ENCODE measurements at places on chromosomes 16 and 17.

DNA sequence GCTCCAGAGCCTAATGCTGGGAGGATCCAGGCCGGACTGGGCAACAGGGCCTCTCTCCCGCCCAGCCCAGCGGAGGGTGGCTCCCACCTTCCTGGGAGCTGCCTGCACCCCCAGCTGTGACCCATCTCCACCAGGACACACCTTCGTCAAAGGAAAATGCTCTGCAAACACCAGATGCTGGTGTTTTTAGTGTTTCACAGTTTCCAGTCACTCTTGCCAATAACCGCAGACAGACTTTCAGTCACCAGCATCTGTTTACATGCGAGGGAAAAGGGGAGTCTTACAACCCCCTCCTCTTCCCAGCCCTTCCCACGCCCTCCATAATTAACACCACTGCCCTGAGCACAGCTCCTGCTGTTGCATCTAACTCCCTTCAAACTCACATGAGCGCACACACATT is 25.3 kb downstream of the KLHDC4 start:
- peak; percentile 95 for DNase-seq

- no peak for DNase-seq
These were observed 13.0 kb downstream of the NHERF1 start for GRCh38 chr17:74761419-74761818.

DNA sequence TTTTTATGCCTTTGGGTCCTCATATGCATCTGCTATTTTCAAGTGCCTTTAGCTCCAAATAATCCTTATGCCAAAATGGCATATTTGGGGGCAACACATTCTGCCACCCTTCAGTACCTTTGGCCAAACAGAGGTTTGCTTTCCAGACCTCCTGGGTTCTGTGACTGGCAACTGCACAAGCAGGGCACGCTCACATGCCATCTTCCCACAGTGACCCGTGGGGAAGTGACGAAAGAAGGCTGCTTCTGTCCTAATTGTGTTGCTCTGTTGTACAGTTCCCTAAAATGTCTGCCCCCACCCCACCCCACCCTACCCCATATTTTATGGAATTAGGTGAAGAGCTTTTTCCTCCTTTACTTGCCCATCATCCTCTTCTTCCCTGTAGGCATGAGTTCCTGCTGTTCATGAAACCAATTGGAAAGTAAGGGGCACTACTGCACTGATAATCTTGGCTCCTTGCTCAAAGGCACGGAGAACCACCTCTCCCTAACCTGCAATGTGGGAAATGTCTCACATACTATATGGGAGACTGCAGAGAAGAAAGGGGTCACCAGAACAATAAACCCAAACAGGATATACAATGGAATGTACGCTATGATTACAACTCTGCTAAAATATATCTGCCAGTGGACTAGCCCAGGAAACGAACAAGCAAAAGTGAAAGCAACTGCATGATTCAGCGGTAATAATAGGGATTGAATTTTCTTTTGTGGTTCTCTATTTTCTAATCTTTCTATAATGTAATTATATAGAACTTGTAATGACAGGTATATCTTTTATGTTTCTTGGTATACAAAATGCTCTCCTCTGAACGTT is 3.3 kb upstream of the SLFN12L start:
- DNase-seq = no peak

- DNase-seq = no peak
These were observed 46.7 kb upstream of the MAP3K14 start for GRCh38 chr17:45363498-45363897.

GRCh38 chr17:2405247-2405926 is 4.5 kb upstream of the MNT start:
- no peak for DNase-seq

DNA sequence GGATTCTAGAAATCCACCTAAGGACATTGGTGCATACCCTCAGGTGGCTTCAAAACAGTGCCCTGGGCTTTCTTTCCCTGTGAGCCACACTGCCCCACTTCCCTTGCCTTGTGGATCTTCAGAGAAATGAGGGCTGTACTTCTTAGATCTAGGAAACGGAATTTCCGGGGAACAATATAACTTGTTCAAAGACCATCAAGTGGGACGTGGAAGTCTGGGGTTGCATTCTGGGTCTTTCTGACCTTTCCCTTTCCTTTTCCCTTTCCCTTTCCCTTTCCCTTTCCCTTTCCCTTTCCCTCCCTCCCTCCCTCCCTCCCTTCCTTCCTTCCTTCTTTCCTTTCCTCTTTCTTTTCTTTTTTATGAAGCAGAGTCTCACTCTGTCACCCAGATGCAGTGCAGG is 97.1 kb upstream of the SALL1 start:
- no peak for DNase-seq

GRCh38 chr17:10754109-10754508 is 24.3 kb upstream of the TMEM220 start:
- no peak for DNase-seq

- DNase-seq = no peak
These were observed 285.2 kb downstream of the SEC14L1 start for GRCh38 chr17:77425791-77426641.

- no peak for DNase-seq
These were observed 15.0 kb downstream of the ITGB4 start for GRCh38 chr17:75736173-75736835.

GRCh38 chr17:27512511-27513346 is 56.5 kb downstream of the KSR1 start:
- no peak for DNase-seq

GRCh38 chr17:77649717-77650211 is 308.7 kb upstream of the TNRC6C start:
- no peak for DNase-seq

DNA sequence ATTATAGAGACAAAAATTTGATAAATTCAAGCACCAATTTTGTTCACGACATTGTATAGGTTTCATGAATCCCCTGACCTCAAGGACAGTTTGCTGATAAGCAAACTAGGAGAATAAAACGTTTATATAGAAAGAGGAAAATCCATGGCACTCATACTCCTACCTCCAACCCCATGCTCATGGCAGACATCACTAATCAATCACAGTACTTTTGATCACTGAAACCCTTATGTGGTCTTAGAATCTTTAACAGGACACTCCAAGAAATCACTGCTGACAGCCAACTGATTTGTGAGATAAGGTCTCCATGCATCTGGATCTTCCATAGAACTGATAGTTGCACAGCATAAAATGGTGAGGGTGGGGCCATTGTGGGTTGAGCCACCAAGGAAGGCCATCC is 4.7 kb upstream of the NHERF1 start:
- DNase-seq = no peak

DNA sequence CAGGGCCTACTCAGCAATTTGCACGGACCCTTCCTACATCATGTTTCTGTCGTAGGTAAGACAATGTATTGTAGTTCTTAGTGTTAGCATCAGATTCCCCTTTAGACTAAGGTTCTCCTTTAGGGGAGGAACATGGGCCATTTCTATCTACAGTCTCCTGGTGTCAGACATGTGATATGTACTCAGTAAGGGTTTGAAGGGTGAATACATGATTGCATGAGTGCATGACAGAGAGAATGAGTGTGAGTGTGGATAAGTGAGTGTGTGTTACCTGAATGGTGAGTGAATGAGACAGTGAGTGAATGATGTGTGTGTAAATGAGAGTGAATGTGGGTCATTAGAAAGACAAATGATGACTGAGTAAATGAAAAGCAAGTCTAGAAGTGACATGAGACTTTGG is 476.8 kb downstream of the HAPSTR1 start:
- no peak for DNase-seq

DNA sequence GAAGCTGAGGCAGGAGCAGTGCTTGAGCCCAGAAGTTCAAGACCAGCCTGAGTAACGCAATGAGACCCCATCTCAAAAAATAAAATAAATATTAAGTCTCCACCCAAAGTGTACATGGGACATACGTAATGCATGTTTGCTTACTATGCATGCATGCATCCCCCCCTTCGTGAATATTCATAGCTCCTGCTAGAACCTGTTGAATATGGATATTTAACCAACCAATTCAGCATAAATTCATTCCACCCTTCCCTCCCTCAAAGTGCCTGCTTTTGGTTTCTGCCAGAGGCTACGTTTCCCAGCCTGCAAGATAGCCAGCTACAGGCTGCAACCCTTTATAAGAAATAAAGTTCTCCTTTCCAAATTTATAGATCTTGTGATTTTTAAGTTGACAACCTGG is 12.9 kb upstream of the PSMD7 start:
- DNase-seq = no peak

DNA sequence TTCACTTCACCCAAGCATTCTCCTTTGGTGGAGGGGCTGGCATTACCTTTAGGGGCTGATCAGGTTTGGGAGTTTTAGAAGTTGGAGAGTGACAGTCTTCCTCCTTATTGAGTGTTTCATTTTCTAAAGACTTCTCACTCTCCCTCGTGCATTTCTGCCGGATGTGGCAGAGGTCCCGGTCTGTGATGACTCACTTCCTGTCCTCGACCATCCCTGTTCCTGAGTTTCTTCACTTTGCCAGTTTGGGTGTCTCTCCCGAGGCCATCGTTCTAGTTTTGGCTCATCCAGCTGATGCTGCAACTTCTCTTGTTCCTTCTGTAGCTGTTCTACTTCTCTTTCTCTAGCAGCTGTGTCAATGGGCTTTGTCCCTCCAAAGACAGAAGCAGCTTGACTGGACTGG is 104.3 kb downstream of the PHKB start:
- no peak for DNase-seq
